Suppressor macrophage treated with lipopolysaccharide for 4 hours (primary cell): ENCODE measurements at places on chromosomes 12 and 14.
A peak's percentile ranks its signal among the peaks of the same experiment; 100 is the strongest.

GRCh38 chr14:32009221-32009975 lies 67.7 kb upstream of the ARHGAP5 start:
- no peak for DNase-seq

- no peak for DNase-seq
These were observed 101.1 kb downstream of the PLEKHG7 start for GRCh38 chr12:92803903-92804302.

DNA sequence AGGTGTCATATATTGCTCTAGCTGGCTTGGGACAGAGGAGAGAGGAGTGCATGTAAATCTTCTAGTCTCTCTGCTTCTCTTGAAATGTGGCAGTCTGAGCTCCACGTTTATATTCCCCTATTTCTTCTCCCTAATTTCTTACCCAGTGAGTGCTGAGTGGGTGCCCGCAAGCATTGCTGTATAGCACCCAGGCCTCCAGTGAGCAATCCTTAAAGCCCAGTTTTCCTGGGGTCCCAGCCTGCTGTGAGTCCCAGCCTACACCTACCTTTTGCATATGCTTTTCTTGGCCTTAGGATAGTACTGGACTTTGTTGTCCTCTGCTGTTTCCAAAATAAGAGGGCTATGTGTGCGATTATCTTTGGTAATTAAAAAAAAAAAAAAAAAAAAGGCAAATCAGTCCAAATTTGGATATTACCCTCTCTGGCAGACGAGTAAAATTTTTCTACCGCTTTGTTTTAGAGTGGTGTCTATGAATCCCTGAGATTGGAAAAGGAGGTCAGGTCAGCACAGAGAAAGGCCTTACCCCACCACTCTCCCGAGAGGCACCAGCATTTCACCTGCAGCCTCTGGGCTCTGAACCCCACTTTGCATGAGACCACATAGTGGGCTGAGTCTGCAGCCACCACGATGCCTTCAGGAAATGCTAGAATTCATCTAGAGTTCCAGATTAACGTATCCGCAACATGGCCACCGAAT lies 1.1 kb downstream of the MGST1 start:
- no peak for DNase-seq

GRCh38 chr12:95298916-95299315 lies 81.3 kb downstream of the VEZT start:
- DNase-seq: no peak

DNA sequence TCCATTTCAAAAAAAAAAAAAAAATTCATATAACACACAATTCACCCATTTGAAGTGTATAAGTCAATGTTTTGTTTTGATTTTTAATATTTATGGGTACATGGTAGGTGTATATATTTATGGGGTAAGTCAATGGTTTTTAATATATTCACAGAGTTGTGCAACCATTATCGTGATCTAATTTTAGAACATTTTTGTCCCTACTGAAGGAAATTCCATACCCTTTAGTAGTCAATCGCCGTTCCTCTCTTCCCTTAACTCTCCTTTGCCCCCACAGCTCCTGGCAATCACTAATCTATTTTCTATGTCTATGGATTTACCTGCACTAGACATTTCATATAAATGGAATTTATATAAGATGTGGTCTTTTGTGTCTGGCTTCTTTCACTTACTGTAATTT lies 92.8 kb downstream of the TRAFD1 start:
- DNase-seq: no peak

- no peak for DNase-seq
These were observed 5.6 kb downstream of the WASHC4 start for GRCh38 chr12:105113094-105113493.

GRCh38 chr12:74321381-74321780 lies 216.3 kb upstream of the ATXN7L3B start:
- DNase-seq: no peak

DNA sequence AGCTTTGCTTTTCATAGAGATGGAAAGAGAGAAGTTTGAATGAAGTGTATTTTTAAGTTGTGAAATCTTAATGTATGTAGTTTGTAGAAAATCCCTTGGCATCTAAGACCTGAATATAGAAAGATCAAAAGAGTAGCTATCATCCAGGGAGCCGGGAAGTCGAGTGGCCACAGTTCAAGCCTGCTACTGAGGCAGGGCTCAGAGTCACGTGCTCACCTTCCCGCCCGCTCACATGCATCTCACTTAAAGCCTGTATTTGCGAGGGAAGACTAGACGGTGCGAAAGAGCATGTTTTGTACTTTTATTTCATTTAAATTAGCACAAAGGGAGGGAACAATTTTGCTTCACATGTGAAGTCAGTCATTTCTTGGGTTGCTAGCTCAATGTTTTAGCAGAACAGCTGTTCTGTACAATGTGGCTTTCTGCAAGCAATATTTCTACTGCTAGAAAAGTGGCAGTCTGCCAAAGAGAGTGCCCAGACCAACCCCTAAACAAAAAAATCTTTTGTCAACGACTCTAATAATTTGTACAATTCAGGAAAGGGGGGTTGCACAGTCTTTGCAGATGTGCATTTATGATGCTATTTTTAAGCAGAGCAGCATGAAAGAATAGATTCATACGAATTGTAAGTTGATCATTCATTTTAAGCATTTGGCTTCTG lies 290.7 kb downstream of the NPAS3 start:
- DNase-seq: no peak

GRCh38 chr12:5197656-5198055 lies 154.0 kb downstream of the KCNA5 start:
- no peak for DNase-seq

DNA sequence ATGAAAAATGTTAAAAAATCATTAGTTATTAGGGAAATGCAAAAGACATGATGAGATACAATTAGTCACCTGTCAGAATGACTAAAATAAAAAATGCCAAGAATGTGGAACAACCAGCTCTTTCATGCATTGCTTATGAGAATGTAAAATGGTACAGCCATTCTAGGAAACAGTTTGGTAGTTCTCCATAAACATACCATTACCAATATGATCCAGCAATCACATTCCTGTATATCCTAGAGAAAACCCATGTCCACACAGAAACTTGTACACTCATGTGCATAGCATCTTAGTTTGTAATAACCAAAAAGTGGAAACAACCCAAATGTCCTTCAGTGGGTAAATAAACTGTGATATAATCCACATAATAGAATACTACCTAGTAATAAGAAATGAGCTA lies 245.7 kb downstream of the FUT8 start:
- no peak for DNase-seq

- no peak for DNase-seq
These were observed 116.2 kb upstream of the FRMD6 start for GRCh38 chr14:51535443-51536044.

GRCh38 chr14:22097072-22097471 lies 423.5 kb upstream of the OR4E1 start:
- DNase-seq: no peak

DNA sequence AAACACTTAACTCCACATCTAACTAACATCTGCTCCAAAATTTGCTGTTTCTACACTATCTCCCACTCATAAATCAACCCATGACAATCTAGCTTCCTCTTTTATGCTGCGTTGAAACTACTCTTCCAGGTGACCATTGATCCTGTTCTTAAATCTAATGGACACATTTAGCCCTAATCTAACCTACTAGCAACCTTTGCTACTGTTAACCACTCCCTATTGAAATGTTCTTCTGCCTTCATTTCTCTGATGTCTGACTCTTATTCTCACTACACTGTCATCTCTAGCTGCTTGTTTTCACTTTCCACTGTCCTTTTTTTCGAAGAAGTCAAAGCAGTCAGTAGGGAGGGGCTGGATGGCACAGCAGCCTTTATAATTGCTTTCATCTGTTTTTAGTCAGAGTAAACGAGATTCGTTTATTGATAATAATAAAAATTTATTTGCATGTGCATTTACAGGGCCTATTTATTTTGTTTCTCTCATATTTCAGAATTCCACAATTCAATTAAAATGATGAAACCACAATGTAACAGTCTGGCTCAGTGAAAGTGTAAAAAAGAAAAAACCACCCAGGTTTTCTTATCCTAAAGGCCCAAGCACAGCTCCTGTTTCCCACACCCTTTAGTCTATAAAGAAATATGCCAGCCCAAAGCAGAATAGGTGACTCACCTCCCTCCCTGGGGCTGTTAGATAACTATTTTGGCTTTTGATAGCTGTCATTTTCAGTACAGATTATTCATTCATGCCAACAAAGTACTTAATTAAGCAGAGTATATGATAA lies 44.9 kb downstream of the ATP2B1 start:
- peak; percentile 13 for DNase-seq

DNA sequence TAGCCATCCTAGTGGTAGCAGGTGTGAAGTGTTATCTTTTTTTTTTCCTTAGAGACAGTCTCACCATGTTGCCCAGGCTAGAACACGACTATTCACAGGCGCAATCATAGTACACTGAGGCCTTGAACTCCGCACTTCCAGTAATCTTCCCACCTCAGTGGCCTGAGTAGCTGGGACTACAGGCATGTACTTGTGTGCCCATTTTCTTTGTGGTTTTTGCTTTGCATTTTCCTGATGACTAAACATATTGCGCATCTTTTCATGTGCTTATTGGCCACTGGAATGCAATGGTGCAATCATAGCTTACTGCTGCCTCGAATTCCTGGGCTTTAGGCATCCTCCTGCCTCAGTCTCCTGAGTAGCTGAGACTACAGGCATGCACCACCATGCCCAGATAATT lies 33.3 kb upstream of the GCH1 start:
- no peak for DNase-seq

DNA sequence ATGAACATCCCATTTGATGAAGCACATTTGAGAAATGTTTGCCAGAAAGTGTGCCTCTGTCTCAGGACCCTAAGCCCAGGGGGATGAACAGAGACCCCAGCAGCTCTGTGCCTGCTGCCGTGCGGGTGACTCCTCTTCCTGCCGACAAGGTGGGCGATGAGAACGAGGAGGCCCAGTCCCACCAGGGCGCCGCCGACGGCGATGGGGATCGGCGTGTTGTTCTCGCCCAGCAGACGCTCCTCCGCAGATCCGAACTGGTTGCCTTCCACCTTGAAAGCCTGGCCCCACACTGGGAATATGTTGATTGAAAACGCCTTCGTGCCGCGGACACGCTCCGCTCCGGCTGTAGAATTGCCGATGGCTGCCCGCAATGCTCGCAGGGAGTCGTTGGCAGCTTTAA lies 44.1 kb downstream of the LRTM2 start:
- no peak for DNase-seq

DNA sequence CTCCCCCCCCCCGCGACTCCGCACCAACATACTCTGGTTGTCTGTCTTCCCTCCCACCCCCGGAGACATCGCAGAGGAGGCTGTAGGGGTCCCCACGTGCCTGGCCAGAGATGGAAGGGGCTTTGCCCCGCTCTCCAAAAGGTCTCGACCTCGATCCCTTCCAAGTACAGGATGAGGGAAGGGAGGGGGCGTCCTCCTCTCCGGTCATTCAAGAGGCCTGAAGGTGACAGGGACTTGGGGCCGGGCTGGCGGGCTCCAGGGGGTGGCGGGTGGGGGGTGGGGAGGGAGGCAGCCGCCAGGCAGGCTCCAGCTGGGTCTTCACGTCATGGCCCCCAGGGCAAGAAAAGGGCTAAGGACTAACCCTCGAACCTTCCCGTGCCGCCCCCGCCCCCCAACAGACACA lies 15.1 kb downstream of the TBX3 start:
- DNase-seq: no peak

DNA sequence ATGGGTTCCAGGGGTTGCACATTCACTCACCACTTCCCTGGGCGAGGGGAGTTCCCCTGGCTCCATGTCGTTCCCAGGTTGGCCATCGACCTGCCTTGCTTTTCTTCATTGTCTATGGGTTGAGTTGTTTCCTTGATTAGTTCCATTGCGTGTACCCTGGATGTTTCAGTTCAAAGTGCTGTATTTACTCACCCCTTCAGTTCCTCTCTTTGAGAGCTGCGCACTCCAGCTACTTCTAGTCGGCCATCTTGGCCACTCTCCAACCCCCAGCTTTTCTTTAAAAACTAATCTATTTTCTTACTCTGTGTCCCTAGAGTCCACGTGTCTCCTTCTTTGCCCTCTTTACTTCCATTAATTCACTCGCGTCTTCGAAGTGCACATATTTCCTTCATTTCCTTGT lies 11.7 kb downstream of the CLEC2A start:
- no peak for DNase-seq

DNA sequence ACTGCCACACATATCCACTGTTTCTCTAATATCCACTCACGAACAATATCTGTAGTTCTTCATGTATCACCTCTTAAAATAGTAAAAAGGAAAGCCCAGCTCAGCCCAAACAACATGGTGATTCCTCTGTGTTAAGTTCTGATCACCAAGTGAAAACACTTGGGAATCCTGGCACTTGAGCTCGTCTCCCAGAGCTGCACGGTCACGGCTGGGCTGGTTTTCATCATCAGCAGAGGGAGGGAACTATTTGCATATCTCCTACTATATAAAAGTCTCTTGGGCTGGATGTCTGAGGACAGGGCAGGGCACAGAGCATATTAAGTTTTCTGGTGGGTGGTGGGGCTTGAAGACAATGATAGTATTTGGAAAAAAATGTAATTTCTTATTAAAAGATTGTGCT lies 870.6 kb downstream of the TMEM121 start:
- DNase-seq: no peak

- no peak for DNase-seq
These were observed 105.8 kb upstream of the NAP1L1 start for GRCh38 chr12:76190299-76190698.

DNA sequence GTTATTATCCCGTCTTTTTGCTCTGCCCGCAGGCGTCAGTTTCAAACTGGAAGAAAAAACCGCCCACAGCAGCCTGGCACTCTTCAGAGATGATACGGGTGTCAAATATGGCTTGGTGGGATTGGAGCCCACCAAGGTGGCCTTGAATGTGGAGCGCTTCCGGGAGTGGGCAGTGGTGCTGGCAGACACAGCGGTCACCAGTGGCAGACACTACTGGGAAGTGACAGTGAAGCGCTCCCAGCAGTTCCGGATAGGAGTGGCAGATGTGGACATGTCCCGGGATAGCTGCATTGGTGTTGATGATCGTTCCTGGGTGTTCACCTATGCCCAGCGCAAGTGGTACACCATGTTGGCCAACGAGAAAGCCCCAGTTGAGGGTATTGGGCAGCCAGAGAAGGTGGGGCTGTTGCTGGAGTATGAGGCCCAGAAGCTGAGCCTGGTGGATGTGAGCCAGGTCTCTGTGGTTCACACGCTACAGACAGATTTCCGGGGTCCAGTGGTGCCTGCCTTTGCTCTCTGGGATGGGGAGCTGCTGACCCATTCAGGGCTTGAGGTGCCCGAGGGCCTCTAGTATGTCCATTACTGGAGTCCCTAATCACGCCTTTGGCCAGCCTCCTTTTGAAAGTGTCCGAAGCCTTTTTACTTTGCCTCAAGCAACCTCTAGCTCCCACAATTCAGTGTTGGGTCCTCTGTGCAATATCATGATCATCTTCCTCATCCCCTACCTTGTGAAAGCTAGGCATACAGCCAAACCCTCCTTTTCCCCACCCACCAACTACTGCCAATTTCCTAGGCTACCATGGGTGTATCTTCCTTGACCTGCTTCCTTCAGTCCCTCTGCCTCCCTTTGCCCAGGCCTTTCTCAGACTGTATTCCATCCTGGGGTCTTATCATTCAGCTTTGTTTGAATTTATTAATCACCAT lies 891 bp downstream of the SPRYD4 start:
- DNase-seq: peak; percentile 21

DNA sequence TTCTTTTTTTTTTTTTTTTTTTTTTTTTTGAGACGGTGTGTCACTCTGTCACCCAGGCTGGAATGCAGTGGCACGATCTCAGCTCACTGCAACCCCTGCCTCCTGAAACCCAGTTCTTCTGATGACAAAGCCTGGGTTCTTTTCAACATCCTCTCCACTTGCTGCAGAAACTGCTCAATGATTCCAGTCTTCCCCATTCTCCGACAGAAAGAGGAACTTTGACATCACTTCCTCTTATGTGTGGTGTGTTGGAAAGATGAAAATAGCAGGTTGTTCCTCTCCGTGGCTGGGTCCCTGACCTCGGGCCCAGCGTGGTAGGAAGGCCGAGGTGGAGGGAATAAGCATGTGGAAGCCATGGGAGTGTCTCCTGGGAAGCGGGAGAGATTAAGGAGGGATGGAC lies 198.4 kb downstream of the PHETA1 start:
- DNase-seq: peak; percentile 92
